ENCODE measurements at places on chromosomes 12 and 14.

GRCh38 chr12:127861406-127861805 is 405.6 kb upstream of the TMEM132C start:
- no peak for DNase-seq

GRCh38 chr14:103871596-103872480 is 24.5 kb upstream of the PPP1R13B start:
- DNase-seq = peak; percentile 22

GRCh38 chr12:121748218-121748570 is 35.6 kb downstream of the TMEM120B start:
- DNase-seq = no peak

DNA sequence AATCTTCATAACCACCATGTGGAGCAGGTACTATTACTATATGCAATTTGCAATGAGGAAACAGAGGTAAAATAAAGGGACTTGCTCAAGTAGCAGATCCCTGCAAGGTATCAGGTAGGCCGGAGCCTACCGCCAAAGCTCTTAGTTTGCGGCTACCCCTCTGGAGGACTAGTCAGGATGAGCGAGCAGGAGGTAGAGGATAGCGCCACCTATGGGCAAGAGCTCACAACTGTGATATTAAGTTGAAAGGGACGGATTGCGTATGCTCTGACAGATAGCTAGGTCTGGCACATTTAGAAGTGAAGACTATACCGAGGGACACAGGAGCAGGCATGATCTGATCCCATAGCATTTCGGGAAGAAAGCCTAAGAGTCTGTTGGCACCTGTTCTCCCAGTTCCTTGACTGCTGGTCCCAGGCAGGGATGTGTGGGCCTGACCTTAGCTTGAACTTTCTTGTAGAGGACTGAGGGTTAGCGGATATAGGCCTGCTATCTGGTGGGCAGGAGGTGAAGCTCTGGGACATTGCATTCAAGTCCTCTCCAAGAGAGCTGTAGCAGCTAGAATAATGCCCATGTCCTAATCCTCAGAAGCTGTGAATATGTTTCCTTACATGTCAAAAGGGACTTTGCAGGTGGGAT is 48.0 kb downstream of the SLC17A8 start:
- peak; percentile 33 for DNase-seq

- DNase-seq = no peak
Measured at GRCh38 chr12:13592063-13592942, 389.1 kb downstream of the GRIN2B start.

DNA sequence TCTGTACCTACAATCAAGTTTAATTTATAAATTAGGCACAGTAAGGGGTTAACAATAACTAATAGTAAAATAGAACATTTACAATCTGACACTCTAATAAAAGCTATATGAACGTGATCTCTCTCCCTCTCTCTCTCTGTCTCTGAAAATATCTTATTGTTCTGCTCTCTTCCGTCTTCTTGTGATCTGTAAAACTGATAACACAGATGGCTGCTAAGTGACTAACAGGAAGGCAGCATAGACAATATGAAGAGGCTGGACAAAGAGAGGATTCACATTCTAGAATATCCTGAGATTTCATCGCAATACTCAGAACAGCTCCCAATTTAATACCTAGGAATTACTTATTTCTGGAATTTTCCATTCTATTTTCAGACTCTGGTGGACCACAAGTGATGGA is 827.2 kb downstream of the FLRT2 start:
- no peak for DNase-seq

GRCh38 chr12:115060477-115061168 is 376.6 kb upstream of the TBX3 start:
- no peak for DNase-seq

DNA sequence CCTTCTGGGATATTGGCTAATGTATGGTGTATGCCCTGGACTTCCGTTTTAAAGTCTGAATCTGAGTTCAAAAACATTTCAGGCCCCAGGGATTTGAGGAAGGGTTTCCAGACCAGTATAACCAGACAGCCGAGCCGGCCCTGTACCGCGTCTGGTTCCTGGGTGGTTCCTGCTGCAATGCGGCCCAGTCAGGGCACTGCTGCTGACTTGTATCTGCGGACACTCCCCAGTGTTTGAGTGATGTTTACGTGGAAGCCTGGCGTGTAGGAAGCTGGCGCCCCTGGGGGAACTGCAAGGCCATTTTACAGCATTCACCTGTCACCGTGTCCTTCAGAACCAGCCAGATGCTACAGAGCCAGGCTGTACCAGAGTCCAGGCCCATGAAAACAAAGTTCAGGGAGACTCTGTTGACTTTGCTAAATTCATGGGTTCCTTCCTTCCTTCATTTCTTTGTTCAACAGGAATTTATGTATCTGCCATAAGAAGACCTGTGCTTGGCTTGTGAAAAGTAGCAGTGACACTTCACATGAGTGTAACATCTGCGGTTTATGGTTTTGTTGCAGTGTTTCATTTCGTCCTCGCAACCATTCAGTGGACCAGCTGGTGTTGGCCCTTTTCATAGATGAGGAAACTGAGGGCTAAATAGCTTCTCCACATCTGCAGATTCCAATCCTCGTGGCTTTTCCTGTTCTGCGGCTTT is 16.8 kb downstream of the EML1 start:
- no peak for DNase-seq

DNA sequence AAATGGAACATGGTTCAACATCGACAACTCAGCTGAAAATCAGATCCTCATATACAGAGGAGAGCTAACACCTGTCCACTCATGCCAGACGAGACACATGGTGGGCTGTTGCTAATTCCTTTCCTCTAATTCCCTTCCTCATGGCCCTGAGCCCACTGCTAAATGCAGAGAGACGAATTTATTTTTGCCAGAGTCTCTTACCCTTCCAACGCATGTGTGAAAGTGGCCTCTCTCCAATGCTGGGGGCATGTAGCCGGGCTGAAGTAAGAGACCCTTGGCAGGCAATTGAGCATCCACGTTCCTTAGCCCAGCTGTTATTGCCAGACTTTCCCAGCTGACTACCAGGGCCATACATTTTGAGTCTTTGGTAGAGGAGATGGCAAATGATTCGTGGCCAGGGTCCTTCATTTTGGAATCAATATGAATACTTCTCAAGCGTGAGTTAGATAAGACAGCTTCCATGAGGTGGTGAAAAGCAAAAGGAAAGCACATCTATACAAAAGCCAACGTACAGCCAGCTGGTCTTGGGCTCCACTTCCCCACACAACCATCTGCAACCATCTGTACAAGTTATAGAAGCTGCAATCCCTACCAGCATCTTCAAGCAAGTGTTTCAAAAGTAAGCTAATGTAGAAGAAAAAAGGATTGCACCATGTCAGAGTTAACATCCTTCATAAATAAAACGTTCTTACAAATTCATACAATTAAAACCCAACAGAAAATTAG is 28.6 kb downstream of the CORO1C start:
- no peak for DNase-seq

- no peak for DNase-seq
Measured at GRCh38 chr14:81200054-81200453, 20.7 kb downstream of the GTF2A1 start.

DNA sequence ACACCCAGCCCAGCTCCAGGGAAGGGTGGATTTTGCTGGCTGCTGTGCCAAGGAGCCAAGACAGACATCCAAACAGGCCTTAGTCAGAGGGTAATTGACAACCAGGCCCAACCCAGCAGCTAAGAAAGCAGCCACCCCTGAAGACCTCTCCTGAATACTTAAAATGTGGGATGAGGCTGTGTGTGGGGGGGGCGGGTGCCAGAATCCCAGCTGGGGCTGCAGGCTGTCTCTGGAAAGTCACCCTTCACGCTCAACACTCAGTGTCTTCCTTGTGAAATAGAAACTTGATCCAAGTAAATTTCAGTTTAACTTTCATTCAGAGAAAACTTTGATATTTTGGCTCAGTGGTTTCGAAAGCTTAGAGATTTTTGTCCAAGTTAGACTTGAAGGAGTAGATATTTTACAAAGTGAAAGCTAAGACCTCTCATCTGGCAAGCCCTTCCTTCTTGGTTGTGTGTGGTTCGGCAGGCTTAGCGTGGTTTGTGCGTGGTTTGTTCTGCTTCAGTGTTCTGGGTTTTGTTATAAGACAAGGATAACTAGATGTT is 5.1 kb downstream of the PAPLN start:
- no peak for DNase-seq

- no peak for DNase-seq
Measured at GRCh38 chr12:108531929-108532848, 17.1 kb downstream of the FICD start.

- DNase-seq = peak; percentile 74
Measured at GRCh38 chr14:69037790-69038454, 58.8 kb upstream of the ACTN1 start.

DNA sequence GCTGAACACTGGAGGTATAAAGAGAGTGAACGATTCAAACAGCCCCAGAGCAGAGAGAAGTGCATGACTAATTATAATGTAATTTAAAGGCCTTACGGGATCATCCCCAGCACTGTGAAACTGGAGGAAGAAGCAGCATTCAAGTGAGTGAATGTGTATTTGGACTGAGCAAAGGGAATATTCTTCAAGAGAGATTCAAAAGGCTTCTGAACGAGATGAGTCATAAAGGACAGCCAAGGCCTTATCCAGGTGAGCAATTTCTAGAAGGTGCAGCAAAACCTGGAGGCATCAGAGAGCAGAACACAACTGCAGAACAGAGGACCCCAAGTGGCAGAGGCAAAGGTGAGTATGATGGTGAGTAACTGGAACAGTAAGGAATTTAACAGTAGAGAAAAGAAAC is 127.2 kb downstream of the BCAT1 start:
- DNase-seq = no peak

DNA sequence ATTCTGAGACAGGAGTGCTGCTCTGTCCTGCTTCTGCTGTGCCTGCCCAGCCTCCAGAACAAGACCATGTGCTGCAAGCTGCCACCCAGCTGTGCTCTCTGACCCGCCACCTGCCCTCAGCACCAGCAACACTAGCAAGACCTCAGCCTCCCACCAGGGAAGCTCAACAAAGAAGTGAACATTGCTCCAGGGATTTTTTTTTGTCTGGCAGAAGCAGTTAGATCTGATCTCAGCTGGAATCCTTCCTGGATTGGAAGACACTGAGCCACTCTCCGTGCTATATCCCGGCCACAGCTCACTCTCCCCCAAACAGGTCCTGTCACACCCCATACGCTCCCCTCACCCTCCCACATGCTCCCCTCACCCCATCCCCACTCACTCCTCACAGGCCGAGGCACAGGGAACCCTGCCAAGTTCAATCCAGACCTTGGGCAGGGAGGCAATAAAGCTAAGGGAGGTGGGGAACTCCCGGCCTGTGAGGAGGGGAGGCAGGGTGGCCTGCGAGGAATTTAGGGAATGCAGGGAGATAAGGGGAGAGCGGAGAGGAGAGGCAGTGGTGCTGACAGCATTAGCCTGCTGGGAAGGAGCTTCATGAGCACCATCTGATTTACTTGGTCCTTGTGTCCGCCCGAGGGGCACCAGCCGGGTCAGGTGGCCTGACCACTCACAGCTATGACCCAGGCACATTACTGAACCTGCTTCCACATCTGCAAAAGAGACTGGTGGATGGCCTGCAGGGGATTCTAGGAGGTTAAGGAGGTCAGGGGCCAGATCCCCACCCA is 29.7 kb downstream of the CCDC85C start:
- no peak for DNase-seq

DNA sequence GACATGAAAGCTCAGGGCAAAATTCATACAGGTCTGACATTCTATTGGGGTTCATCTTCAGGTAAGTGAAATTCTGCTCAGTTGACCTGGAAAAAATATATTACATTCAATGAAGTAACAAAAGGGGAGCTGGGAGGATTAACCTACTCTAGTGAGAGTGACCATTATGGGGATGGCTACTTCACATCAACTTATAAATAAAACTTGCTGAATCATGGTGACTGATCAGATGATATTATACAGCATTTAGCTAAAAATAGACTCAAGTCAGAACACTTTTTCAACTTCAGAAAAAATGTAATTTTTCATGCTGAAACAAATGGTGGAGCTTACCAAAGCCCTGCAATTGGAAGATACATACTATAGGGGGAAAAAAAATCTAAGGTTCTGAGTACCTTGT is 800.2 kb downstream of the FSCB start:
- DNase-seq = peak; percentile 10

GRCh38 chr14:59067127-59067894 is 121.2 kb upstream of the DAAM1 start:
- DNase-seq = no peak

- DNase-seq = no peak
Measured at GRCh38 chr14:86088156-86088555, 558.2 kb downstream of the FLRT2 start.

- no peak for DNase-seq
Measured at GRCh38 chr14:79405512-79405910, 805.8 kb downstream of the DIO2 start.

GRCh38 chr14:103130017-103130764 is 6.9 kb downstream of the TNFAIP2 start:
- DNase-seq = no peak

- DNase-seq = no peak
Measured at GRCh38 chr12:93006471-93007208, 77.5 kb upstream of the EEA1 start.

- DNase-seq = peak; percentile 74
Measured at GRCh38 chr14:24058260-24058950, 6.6 kb downstream of the CARMIL3 start.

- peak; percentile 26 for DNase-seq
Measured at GRCh38 chr14:21933681-21934080, 260.1 kb upstream of the OR4E1 start.

- peak; percentile 22 for DNase-seq
Measured at GRCh38 chr14:71113376-71113775, 206.1 kb downstream of the PCNX1 start.

- DNase-seq = no peak
Measured at GRCh38 chr14:37994846-37995372, 212.8 kb upstream of the SSTR1 start.

- peak; percentile 30 for DNase-seq
Measured at GRCh38 chr14:22641846-22642245, 2.3 kb downstream of the OR6J1 start.

Measured in RKO (cell line).